ENCODE measurements at places on chromosomes 2 and 18.

GRCh38 chr2:152706477-152707021 lies 10.7 kb downstream of the PRPF40A start:
- DNase-seq: no peak

- DNase-seq: no peak
These were observed 5.2 kb downstream of the NCAPH start for GRCh38 chr2:96340493-96341414.

- DNase-seq: peak; percentile 14
These were observed 807 bp downstream of the PELI1 start for GRCh38 chr2:64143169-64144056.

- no peak for DNase-seq
These were observed 404 bp upstream of the AKAIN1 start for GRCh38 chr18:5197461-5197860.

DNA sequence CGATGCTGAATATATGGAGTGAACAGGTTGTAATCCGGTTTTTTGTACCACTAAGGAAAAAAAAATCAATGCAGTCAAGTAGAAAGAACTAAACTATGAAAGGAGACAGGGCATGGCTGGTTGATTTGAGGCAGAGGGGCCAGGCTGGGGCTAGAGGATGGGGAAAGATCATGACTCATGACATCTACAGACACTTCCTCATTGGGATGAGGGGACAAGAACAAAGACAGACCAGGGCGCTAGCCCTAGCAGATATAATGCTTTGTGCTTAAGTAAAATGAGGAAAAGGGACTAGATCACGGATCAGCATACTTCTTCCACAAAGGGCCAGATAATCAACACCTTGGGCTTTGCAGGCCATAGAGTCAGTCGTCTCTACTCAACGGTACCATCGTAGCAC lies 55.8 kb downstream of the ST6GAL2 start:
- DNase-seq: no peak

- no peak for DNase-seq
These were observed 12.1 kb downstream of the FAM168B start for GRCh38 chr2:131081190-131081589.
